GM03348 (cell line): ENCODE measurements at places on chromosomes 5 and 9.

- DNase-seq: peak; percentile 37
Measured at GRCh38 chr5:137022043-137022442, 477.1 kb downstream of the SPOCK1 start.

DNA sequence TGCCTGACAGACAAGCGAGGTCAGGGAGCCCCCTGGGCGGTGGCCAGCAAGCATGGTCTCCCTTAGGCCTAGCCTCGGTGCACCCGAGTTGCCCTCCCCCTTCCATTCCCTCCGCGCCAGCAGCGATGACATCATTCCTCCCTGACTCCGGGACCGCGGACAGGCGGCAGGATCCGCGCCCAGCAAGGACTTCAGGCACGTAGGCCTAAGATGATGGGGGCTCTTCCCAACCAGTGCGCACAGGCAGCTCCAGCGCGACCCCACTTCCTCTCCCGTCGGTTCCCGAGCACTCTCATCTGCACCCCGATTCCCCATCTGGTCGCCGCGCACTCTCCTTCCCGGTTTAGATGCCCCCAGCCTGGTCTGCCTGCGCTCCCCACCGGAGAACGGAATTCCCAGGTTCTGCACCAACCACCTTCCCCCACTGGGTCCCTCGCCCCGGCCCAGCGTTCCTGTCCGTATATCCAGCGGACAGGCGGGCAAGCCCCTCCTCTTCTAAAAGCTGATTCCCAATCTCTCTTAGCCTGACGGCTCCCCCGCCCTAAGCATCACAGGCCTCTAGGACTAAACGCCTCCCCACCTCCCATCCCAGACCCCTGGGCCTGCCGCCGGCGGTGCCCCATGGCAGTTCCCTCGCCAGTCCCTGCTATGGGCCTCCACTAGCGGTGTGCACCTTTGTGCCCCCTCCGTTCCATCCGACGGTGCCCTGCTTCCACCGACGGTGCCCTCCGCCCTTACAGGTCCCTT is 931 bp downstream of the FAM219A start:
- DNase-seq: peak; percentile 87

DNA sequence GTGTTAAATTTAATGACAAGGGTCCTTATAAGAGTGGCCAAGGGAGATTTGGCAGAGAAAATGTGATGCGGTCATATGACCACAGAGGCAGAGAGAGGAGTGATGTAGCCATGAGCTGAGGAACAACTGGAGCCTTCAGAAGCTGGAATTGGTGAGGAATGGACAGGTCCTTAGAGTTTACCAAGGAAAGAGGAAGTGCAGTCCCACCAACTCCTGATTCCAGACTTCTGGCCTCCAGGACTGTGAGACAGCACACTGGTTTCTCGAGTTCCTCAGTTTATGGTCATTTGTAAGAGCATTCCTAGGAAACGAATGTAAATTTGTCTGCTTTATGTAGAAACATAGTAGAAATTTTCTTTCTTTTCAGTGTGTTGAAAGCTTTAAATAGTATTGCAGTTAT is 410.1 kb downstream of the CDH18 start:
- DNase-seq: no peak

GRCh38 chr9:109901201-109901600 is 121.2 kb downstream of the PALM2AKAP2 start:
- peak; percentile 43 for DNase-seq

- DNase-seq: no peak
Measured at GRCh38 chr5:124252191-124252638, 494.2 kb downstream of the ZNF608 start.

DNA sequence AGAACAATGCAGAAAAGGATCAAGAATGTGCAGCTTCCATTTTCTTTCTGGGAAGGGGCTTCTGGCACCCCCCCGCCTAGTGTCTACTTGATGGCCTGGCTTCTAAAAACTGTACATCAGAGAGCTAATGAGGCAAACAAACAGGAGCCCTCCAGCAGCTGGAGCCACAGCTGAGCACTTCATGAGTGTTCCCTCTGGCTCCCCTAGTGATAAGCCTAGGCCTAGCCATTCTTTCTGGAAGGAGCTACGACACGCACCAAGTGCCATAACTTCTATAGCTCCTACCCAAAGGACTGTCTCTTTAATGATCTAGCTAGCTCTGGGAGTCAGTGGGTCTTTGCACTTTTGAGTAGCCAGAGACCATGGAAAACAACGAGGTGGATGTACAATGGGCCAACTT is 66.1 kb downstream of the DNAH5 start:
- DNase-seq: no peak

- no peak for DNase-seq
Measured at GRCh38 chr5:100899675-100900074, 3.4 kb downstream of the ST8SIA4 start.

DNA sequence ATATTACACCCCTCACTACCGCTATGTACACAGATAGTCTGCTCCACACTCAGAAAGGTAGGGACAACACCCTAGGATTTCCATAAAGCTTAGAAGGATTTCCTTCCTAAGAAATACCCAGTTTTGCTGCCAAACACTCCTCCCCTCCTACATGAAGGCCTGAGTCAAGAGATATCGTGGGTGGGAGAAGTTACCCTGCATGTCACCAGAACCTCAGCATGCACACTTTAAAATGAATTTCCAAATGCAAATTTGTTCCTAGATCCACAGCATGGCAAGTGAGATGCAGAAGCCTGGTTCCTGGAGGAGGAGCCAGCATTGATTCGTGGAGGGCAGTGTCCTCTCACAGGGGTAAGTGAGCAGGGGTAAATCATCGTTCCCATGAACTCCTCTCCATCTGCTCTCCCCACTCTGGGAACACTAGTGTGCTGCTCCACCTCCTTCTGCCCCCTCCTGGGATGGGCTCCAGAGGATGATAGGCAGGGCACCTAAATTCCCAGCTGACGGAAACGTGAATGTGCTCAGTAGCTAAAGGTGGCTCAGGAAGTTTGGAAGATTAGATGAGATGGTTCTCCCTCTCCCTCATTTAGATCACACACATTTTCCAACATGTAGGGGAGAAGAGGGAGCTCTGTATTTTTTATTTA is 76.7 kb downstream of the PDE4D start:
- DNase-seq: no peak

DNA sequence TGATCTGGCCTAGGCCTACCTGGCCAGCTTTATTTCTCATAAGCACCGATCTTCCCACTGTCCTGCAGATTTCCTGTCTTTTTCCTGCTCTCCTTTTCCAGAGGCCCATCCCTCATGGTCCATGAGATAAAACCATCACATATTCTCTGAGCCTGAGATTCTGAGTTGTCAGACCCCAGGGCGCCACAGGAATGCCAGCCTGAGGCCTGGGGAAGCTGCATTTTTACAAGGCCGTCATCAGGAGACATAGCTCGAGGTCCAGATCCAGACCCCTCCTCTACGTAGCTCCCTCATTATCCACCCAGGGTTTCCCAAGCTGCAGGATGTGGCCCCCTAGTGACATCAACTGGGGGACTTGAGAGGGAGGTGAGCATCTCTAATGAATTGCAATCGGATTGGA is 204.3 kb downstream of the ATPSCKMT start:
- DNase-seq: no peak

DNA sequence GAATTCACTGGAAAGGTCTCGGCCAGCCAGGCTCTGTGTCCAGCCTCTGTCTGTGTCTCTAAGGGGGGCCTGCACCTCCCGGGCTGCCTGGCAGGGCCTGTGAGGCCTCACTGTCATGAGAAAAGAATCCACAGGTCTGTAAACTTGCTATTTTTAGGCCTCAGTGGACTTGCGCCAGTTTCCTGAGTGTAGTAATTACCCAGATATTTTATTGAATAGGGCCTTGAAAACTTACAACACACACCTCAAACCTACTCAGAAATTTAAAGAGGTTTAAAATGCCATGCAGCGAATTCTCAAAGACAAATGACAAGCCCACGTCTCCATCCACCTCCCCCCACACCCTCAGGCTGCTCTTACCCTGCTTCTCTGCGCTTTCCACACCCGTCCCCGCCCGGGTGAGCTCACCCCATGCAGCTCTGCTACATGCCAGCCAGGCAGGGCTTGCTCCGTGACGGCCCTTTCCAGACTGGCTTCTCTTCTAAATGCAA is 8.8 kb upstream of the TENT4A start:
- peak; percentile 84 for DNase-seq

DNA sequence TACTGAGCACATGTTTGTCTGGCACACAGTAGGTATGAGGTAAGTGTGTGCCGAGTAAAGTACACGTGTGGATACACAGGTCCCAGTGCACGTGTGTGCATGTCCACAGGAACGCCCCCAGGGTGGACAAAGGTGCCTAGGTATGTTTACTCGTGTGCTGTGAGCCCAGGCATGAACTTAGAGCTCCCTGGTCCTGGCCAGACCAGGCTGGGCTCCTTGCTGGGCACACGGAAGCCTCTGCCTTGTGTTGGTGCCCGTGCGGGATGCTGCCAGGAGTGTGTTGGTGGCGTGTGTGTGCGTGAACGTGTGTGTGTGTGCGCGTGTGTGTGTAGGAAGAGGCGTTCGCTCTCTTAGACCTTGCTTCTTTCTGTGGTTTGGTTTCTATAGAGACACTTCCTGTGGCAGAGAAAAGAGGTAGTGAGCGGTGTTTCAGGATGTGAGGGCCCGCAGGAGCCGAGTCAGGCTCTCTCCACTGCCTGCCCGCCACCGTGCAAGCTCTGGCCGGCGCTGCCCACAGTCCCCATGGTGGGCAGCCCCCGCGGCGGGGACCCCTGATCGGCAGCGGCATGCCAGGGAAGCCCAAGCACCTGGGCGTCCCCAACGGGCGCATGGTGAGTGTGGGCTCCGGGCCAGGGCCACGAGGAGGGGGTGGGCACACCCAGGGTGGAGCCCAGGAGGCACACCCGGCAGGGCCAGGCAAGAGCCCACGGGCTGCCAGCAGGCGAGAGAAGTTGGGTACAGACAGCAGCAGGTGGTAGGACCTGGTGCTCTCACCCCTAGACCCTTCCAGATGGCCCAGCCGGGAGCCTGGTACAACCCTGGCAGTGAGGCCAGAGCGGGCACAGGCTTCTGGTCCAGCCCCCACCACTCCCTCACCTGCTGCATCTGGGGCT is at the start of gene RGS14:
Gene RGS14, plus strand, starts transcription at position 466 of the 893 bp plus-strand sequence. Its CDS starts 101 bp downstream, at position 567.
- no peak for DNase-seq

DNA sequence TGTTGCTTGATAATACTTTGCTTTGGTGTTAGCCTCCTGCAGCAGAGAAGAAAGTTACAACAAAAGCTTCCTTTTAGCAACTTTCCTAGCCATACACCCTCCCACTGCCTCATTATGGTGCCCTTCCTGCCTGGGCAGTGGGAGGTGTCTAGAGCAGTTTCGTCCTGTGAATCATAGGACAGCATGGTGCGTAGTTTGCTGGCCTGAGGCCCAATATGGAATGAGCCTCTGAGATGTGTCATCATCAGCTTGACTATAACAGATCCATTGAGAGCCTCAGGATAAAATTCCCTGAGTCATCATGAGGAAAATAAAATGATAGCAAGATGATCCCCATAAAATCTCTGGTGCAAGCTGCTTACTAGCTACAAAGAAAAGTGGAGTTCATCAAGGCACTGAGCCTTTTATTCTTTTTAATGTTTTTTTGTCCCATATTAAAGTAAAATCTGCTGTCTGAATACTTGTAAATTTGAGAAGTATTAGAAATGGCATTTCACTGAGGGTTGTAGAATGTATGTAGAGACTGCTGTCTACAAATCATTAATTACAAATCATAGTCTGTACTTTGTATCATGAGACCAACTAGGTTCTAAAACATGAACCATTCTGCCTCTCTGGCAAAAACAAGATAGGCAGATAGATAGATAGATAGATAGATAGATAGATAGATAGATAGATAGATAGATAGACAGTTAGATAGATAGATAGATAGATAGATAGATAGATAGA is 303.0 kb upstream of the PDE4D start:
- DNase-seq: peak; percentile 29

DNA sequence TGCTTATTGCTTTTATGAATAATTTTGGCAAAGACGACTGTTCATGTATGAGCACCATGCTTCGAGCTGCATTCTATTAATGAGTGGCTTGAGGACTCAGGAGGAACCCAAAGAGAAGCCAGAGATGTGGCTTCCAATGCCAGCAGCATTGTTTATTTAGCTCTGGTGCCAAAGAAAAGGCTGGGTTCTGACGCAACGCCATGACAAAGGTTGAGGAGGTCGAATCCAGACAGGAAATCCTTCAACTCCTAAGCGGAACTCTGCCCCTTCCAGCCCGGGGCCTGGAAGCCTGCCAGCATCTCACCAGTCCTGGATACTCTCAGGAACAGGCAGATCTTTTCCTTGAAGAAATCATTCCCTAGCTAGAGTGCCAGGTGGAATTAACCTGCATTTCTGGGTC is 104.4 kb downstream of the ARHGAP26 start:
- no peak for DNase-seq

GRCh38 chr9:128206916-128207910 is 4.0 kb downstream of the DNM1 start:
- no peak for DNase-seq

DNA sequence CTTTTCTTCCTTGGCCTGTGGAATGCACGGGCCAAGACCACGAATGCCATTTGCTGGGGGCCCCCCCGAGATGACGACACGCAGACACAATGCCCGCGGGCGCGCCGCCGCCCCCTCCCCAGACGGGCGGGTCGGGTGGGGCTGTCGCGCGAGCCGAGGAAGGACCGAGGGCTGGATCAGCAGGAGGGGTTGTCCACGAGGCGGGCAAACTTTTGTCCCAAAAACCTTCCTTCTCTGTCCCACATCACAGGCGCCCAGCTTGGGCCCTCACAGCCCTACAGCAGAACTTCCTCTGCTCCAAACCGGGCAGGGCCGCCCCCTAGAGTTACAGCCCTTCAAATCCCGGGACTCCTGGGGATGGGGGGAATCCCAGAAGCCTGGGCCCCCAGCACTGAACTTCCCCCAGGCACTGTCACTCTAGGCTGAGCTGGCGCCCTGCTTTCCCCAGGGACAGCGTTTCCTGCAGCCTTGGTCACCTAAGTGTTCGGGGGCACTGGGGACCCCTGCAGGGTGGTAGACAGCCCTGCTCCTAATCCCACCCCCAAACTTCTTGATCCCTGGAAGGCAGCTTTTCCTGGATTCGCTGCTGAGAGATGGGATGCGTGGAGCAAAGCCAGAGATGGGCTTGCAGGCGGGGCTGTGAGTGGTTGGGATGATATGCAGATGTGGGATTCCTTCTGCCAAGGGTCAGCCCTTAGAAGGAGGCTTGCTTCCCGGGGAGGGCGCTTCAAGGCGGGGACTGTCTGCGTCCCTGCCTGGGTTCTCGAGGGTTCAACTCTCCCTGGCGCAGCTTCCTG is 980 bp downstream of the COL5A1 start:
- peak; percentile 90 for DNase-seq

DNA sequence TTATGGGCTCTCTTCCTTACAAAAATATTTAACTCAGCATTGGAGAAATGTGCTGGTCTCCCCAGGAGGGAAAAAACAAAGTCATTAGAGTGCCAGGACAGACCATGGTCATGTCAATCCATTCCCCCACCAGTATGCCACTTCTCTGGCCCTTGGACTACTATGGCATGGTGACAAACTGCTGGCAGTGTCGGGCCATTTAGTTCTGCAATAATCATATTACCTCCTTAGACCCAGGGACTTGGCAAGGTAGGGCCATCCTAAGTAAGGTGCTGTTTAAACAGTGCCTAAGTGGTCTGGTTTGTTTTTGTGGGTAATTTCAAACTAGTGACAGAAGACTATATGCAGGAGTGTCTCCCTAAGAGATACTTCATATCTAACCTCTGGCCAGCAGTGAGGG is 177.8 kb upstream of the STK32A start:
- no peak for DNase-seq
